ENCODE measurements at places on chromosomes 13 and 19. TPM values are rescaled to one million over a fixed set of nuclear protein-coding genes. Genes with fewer than 3 reads are reported as not detected.

The FPR3 gene
- 0.38 TPM for polyA plus RNA-seq

The PRODH2 gene
- not detected for polyA plus RNA-seq

- no peak for DNase-seq
- no peaks in the 10 kb centered on the region for H3K4me1 ChIP-seq
- no peaks in the 10 kb centered on the region for H3K36me3 ChIP-seq
- no peak overlapping the region for H3K27ac ChIP-seq
Observed at GRCh38 chr19:13689085-13689484, 75.2 kb upstream of the MRI1 start.

- no peaks in the 10 kb centered on the region for H3K36me3 ChIP-seq
- H3K4me1 ChIP-seq, result no peaks in the 10 kb centered on the region
- DNase-seq, result no peak
Observed at GRCh38 chr13:38753878-38754277, 67.0 kb downstream of the FREM2 start.

DNA sequence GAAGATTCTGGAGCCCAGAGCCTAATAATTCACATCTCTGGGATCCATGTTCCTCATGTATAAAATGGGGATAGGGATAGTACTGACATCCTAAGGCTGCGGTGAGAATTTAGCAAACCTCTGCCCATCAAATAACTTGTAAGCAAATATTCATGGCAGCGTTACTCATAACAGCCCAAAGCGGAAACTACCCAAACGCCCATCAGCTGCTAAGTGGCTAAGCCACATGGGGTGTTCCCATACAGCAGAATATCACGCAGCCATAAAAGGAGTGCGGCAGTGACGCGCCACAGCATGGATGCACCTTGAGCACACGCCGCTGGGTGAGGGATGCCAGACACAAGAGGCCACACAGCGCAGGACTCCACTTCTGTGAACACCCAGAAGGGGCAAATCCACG is 19.7 kb downstream of the VRK3 start:
- H3K27ac ChIP-seq, result no peak overlapping the region
- H3K27me3 ChIP-seq, result no peaks in the 10 kb centered on the region
- no peak overlapping the region for H3K4me3 ChIP-seq
- H3K36me3 ChIP-seq, result no peaks in the 10 kb centered on the region
- no peak for DNase-seq

DNA sequence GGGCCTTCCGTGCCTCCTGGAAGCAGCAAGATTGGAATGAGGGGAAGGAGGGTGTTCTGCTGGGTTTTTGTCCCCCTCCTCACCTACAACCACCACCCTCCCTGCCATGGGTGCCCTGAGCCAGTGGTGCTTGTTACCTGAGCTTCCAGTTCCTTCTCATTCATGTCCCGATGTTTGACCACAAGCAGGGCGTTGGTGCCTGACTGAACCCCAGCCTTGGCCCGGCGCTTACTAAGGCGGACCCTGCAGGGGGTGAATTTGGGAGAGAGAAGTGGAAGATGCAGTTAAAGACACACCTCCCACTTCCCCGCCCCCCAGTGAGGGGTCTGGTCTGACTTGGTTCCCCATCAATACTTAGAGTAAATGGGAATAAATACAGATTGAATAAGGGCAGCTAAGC is 4.3 kb downstream of the PAF1 start:
- peaks cover 82% of the 10 kb centered on the region for H3K36me3 ChIP-seq
- H3K27ac ChIP-seq, result no peak overlapping the region
- DNase-seq, result no peak
- H3K27me3 ChIP-seq, result no peaks in the 10 kb centered on the region
- H3K4me3 ChIP-seq, result no peak overlapping the region

- no peaks in the 10 kb centered on the region for H3K4me1 ChIP-seq
- H3K36me3 ChIP-seq, result no peaks in the 10 kb centered on the region
- no peak overlapping the region for H3K4me3 ChIP-seq
- no peak for DNase-seq
Observed at GRCh38 chr13:35703061-35703460, 226.6 kb upstream of the MAB21L1 start.

The GRK1 gene
- polyA plus RNA-seq, result 0.15 TPM

The POGLUT2 gene
- 6.7 TPM for polyA plus RNA-seq

The GPR180 gene
- polyA plus RNA-seq, result 0.99 TPM

The IGSF23 gene
- polyA plus RNA-seq, result not detected

DNA sequence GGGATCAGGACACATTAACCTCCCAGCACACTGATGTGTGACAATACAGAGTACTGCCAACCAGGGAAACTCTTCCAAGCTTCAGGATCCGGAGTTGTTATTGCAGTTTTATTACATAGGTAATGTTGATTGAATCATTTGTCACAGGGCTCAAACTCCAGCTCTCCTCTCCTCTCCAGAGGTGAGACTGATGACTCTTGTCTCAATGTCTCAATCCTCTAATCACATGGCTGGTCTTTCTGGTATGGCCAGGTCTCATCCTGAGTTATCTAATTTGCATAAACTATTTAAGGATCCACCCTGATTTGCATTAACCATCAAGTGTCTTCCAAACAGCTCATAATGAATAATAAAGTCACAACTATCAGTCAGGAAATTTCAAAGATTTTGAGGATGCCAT is 522.6 kb upstream of the PCDH9 start:
- H3K27ac ChIP-seq, result no peak overlapping the region
- no peaks in the 10 kb centered on the region for H3K4me1 ChIP-seq
- no peaks in the 10 kb centered on the region for H3K27me3 ChIP-seq
- no peaks in the 10 kb centered on the region for H3K36me3 ChIP-seq

DNA sequence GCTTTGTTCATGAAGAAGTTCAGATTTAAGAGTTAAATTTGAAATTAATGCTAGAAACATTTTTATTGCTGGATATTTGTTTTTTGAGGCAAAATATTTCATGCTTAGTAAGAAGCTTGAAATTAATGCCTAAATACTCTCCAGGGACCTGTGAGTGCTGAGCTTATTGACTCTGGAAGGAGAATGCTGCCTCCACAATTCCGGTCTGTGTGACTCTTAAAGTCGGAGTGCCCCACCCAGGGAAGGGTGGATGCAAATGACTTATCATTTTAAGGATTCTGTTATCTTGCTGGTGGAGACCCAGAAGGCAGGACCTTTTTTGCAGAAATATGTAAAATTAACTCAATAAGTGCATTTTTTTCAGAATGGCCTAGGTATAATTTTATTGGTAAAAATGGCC is 143.8 kb upstream of the RXFP2 start:
- no peak for DNase-seq
- H3K27me3 ChIP-seq, result no peaks in the 10 kb centered on the region
- H3K4me3 ChIP-seq, result no peak overlapping the region
- no peaks in the 10 kb centered on the region for H3K4me1 ChIP-seq
- no peak overlapping the region for H3K27ac ChIP-seq

GRCh38 chr13:101309014-101309619 is 107.2 kb downstream of the NALCN start:
- H3K4me1 ChIP-seq, result no peaks in the 10 kb centered on the region
- H3K36me3 ChIP-seq, result no peaks in the 10 kb centered on the region
- no peak overlapping the region for H3K4me3 ChIP-seq
- H3K27me3 ChIP-seq, result no peaks in the 10 kb centered on the region
- DNase-seq, result no peak

- no peaks in the 10 kb centered on the region for H3K4me1 ChIP-seq
- no peak overlapping the region for H3K4me3 ChIP-seq
- no peak for DNase-seq
- no peak overlapping the region for H3K27ac ChIP-seq
- H3K27me3 ChIP-seq, result no peaks in the 10 kb centered on the region
- no peaks in the 10 kb centered on the region for H3K36me3 ChIP-seq
Observed at GRCh38 chr13:104270731-104271130, 1204.5 kb upstream of the SLC10A2 start.

DNA sequence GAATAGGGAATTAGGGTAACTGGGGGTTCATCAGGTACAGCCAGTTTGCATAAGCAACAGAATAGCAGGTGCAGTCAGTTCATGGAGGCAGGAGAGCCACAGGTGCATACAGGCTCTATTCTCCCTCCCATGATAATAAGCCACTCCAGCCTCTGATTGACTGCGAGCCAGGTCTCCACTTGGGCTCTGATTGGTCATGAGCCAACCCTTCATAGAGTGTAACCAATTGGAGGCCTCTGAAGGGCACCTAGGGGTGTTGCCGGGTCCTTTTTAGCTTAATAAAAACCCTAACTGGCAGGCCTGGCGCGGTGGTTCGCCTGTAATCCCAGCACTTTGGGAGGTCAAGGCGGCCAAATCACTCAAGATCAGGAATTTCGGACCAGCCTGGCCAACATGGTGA is 8.7 kb upstream of the CKM start:
- no peak for DNase-seq
- no peak overlapping the region for H3K4me3 ChIP-seq
- H3K4me1 ChIP-seq, result peaks cover 1% of the 10 kb centered on the region

GRCh38 chr19:34997071-34997617 is 3.0 kb upstream of the GRAMD1A start:
- no peaks in the 10 kb centered on the region for H3K27me3 ChIP-seq
- peak overlapping the region; percentile 97 for H3K27ac ChIP-seq
- H3K4me3 ChIP-seq, result no peak overlapping the region
- H3K4me1 ChIP-seq, result peaks cover 36% of the 10 kb centered on the region
- no peak for DNase-seq
- no peaks in the 10 kb centered on the region for H3K36me3 ChIP-seq

The MZF1 gene
- polyA plus RNA-seq, result 12.5 TPM

GRCh38 chr19:51326216-51327065 is 15.0 kb downstream of the IGLON5 start:
- no peak for DNase-seq
- no peak overlapping the region for H3K27ac ChIP-seq
- no peaks in the 10 kb centered on the region for H3K36me3 ChIP-seq
- no peak overlapping the region for H3K4me3 ChIP-seq
- H3K27me3 ChIP-seq, result peaks cover 46% of the 10 kb centered on the region

- H3K36me3 ChIP-seq, result no peaks in the 10 kb centered on the region
- H3K4me1 ChIP-seq, result no peaks in the 10 kb centered on the region
Observed at GRCh38 chr19:29325241-29325975, 112.5 kb upstream of the UQCRFS1 start.

GRCh38 chr19:47188507-47189033 is 42.4 kb downstream of the BBC3 start:
- no peak for DNase-seq
- H3K27me3 ChIP-seq, result no peaks in the 10 kb centered on the region
- peaks cover 30% of the 10 kb centered on the region for H3K4me1 ChIP-seq
- H3K27ac ChIP-seq, result no peak overlapping the region
- H3K4me3 ChIP-seq, result no peak overlapping the region

The SMIM7 gene
- polyA plus RNA-seq, result 44.6 TPM

- H3K4me3 ChIP-seq, result no peak overlapping the region
- no peaks in the 10 kb centered on the region for H3K36me3 ChIP-seq
- no peaks in the 10 kb centered on the region for H3K27me3 ChIP-seq
- no peak overlapping the region for H3K27ac ChIP-seq
Observed at GRCh38 chr13:97696921-97697320, 256.6 kb upstream of the IPO5 start.

- no peak overlapping the region for H3K27ac ChIP-seq
- H3K27me3 ChIP-seq, result no peaks in the 10 kb centered on the region
- H3K4me3 ChIP-seq, result peak overlapping the region; percentile 48
- peaks cover 15% of the 10 kb centered on the region for H3K4me1 ChIP-seq
- DNase-seq, result peak; percentile 81
Observed at GRCh38 chr19:49889687-49890348, 6.9 kb downstream of the IL4I1 start.

- H3K27ac ChIP-seq, result no peak overlapping the region
- no peak for DNase-seq
Observed at GRCh38 chr13:40639221-40639681, 27.2 kb downstream of the FOXO1 start.

The ZNF43 gene
- 2.6 TPM for polyA plus RNA-seq

DNA sequence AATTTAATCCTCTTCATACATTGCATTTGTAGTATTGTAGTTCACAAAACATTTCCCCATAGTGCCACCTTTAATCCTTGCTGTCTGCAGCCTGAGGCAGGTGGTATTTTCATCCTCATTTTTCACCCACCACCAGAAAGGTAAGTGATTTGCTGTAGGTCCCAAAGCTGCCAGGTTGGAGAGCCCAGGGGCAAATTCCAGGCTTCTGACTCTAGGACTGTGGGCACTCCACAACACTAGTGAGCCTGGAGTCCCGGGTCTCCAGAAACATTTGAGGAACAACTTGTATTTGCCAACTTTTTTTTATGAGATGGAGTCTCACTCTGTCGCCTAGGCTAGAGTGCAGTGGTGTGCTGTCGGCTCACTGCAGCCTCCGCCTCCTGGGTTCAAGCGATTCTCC is 6.2 kb downstream of the ILF3 start:
- H3K36me3 ChIP-seq, result no peaks in the 10 kb centered on the region
- H3K4me3 ChIP-seq, result no peak overlapping the region
- H3K4me1 ChIP-seq, result peaks cover 70% of the 10 kb centered on the region
- no peak overlapping the region for H3K27ac ChIP-seq
- H3K27me3 ChIP-seq, result no peaks in the 10 kb centered on the region

DNA sequence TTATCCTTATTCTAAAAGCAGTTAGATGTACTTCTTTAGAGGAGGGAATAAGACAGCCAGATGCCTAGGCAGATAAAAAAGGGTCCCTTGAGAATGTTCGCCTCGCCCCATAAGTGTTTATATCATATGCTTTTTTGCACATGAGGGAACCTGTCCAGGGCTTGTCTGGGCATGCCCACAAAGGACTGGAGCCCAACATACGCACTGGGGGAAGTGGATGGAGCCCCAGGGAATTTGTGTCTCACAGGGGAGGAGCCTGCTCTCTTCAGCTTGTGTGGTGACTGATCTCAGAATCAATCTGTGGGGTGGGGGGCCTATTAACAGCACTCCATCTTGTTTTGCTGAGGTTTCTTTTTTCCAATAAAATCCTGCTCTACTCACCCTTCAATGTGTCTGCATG is 22.6 kb downstream of the MED4 start:
- no peak overlapping the region for H3K27ac ChIP-seq
- H3K4me1 ChIP-seq, result no peaks in the 10 kb centered on the region
- H3K4me3 ChIP-seq, result no peak overlapping the region
- H3K27me3 ChIP-seq, result no peaks in the 10 kb centered on the region
- peaks cover 41% of the 10 kb centered on the region for H3K36me3 ChIP-seq
- DNase-seq, result no peak

GRCh38 chr19:11090264-11090996 is 1.2 kb downstream of the LDLR start:
- H3K27ac ChIP-seq, result peak overlapping the region; percentile 97
- DNase-seq, result peak; percentile 99
- H3K27me3 ChIP-seq, result no peaks in the 10 kb centered on the region

DNA sequence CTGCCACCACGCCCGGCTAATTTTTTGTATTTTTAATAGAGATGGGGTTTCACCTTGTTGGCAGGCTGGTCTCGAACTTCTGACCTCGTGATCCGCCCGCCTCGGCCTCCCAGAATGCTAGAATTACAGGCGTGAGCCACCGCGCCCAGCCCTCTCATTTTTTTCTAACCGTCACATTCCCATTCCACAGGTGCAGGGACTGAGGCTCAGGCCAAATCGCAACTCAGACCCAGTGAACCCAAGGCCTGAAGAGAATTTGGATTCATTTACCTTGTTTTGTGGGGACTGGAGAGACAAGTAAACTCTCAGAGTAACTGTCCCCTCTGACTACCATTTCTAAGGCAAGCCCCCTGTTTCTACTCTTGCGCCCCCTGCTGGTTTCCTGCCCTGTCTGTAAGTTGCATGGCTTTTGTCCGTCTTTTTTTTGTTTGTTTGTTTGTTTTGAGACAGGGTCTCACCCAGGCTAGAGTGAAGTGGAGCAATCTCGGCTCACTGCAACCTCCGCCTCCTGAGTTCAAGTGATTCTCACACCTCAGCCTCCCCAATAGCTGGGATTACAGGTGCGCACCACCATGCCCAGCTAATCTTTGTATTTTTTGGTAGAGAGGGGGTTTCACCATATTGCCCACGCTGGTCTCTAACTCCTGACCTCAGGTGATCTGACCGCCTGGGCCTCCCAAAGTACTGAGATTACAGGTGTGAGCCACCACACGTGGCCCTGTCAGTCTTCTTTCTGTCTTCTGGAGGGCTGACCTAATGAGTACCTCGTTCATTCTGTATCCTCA is 2.3 kb upstream of the STRN4 start:
- H3K27me3 ChIP-seq, result no peaks in the 10 kb centered on the region
- peaks cover 3% of the 10 kb centered on the region for H3K36me3 ChIP-seq
- DNase-seq, result no peak
- H3K27ac ChIP-seq, result no peak overlapping the region
- H3K4me1 ChIP-seq, result peaks cover 13% of the 10 kb centered on the region
- no peak overlapping the region for H3K4me3 ChIP-seq

All from heart left ventricle (tissue), 16 donors.